Colonic mucosa (tissue), 4 donors: ENCODE measurements at places on chromosomes 16 and 17. TPM values are rescaled to one million over a fixed set of nuclear protein-coding genes. Genes with fewer than 3 reads are reported as not detected.

- H3K4me3 ChIP-seq = no peak overlapping the region
- H3K27ac ChIP-seq = peak overlapping the region; percentile 62
- peaks cover 17% of the 10 kb centered on the region for H3K36me3 ChIP-seq
- H3K27me3 ChIP-seq = no peaks in the 10 kb centered on the region
- H3K4me1 ChIP-seq = peaks cover 11% of the 10 kb centered on the region
These were observed 7.5 kb downstream of the POLR2C start for GRCh38 chr16:57469917-57470470.

DNA sequence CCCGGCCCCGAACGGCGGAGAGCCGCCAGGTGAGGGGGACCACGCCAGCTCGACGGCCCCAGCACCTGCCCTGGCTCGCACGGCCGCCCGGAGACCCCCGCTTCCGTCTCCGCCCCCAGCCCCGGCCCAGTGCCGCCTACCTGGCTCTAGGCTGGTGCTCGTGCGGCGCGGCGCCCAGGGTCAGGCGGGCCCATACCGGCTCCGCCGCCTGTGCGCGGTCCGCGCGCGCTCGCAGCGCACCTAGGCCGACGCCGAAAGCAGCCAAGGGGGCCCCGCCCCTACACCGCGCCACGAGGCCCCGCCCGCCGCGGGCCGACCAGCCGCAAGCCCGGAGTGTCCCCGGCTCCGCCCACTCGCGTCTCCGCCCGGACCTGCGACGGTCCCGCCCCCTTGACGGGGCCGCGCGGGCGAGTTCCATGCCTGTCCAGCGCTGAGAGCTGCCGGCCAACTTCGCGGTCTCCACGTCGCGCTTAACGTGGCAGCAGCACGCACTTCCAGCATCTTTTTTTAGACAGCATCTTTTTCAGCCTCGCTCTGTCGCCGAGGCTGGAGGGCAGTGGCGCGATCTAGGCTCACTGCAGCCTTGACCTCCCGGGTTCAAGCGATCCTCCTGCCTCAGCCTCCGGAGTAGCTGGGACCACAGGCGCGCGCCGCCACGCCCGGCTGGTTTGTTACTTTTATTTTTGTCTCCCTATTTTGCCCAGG lies at the start of gene SLC25A39:
Gene SLC25A39, minus strand, starts transcription at position 253 of the 705 bp plus-strand sequence. CDS start 1,261 bp downstream, outside the sequence.
- no peaks in the 10 kb centered on the region for H3K36me3 ChIP-seq
- H3K27ac ChIP-seq = peak within 1 kb of the TSS; percentile 98
- peak within 1 kb of the TSS; percentile 94 for H3K4me3 ChIP-seq
- no peaks in the 10 kb centered on the region for H3K27me3 ChIP-seq

DNA sequence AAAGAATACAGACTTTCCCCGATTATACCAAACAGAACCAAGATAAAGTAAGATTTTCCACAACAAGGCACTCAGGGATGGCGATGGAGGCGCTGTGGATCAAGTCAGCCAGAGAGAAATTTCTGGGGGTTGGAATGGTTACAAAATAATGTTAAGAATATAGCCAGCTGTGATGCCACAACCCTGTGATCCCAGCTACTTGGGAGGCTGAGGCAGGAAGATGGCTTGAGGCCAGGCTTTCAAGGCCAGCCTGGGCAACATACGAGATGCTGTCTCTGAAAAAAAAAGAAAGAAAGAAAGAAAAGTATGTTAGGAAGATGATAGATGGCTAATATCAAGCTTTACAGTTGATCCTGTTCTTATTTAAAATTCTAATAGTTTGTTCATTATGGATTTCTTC lies 10.6 kb upstream of the ALOX12 start:
- no peaks in the 10 kb centered on the region for H3K4me1 ChIP-seq
- DNase-seq = no peak
- no peak overlapping the region for H3K27ac ChIP-seq
- H3K36me3 ChIP-seq = no peaks in the 10 kb centered on the region
- H3K27me3 ChIP-seq = no peaks in the 10 kb centered on the region
- no peak overlapping the region for H3K4me3 ChIP-seq

GRCh38 chr17:40307001-40307730 lies 1.8 kb upstream of the RARA start:
- H3K27me3 ChIP-seq = no peaks in the 10 kb centered on the region
- H3K36me3 ChIP-seq = no peaks in the 10 kb centered on the region
- H3K4me3 ChIP-seq = no peak overlapping the region
- peaks cover 20% of the 10 kb centered on the region for H3K4me1 ChIP-seq

- H3K27me3 ChIP-seq = no peaks in the 10 kb centered on the region
- no peaks in the 10 kb centered on the region for H3K4me1 ChIP-seq
- no peak overlapping the region for H3K4me3 ChIP-seq
- no peaks in the 10 kb centered on the region for H3K36me3 ChIP-seq
- DNase-seq = no peak
These were observed 13.7 kb downstream of the KANSL1 start for GRCh38 chr17:46179375-46179999.

GRCh38 chr16:83335076-83335475 lies 472.7 kb upstream of the HSBP1 start:
- no peaks in the 10 kb centered on the region for H3K27me3 ChIP-seq
- H3K4me3 ChIP-seq = no peak overlapping the region
- H3K27ac ChIP-seq = no peak overlapping the region
- H3K36me3 ChIP-seq = no peaks in the 10 kb centered on the region

- DNase-seq = no peak
- H3K4me3 ChIP-seq = no peak overlapping the region
- no peaks in the 10 kb centered on the region for H3K27me3 ChIP-seq
- no peaks in the 10 kb centered on the region for H3K36me3 ChIP-seq
- no peaks in the 10 kb centered on the region for H3K4me1 ChIP-seq
These were observed 22.7 kb downstream of the LIG3 start for GRCh38 chr17:35002876-35003551.

- no peak for DNase-seq
- no peaks in the 10 kb centered on the region for H3K4me1 ChIP-seq
- H3K27me3 ChIP-seq = no peaks in the 10 kb centered on the region
- no peak overlapping the region for H3K27ac ChIP-seq
- H3K36me3 ChIP-seq = no peaks in the 10 kb centered on the region
- no peak overlapping the region for H3K4me3 ChIP-seq
These were observed 234.1 kb upstream of the IRX5 start for GRCh38 chr16:54696522-54696921.

DNA sequence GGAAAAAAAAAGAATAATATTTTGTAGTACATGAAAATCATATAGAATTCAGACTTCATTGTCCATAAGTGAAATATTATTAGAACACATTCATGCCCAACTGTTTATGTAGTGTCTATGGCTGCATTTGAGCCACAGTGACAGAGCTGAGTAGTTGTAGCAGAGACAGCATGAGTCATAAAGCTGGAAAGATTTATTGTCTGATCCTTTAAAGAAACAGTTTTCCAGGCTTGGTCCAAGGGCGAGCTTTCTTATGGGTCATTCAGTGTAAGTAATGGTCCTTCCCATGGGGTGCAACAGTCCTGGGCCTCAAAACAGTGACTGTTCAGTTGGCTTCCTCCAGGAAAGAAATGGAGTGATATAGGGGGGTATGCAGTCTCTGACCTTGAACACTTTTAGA lies 260.2 kb downstream of the HS3ST4 start:
- DNase-seq = no peak
- H3K4me1 ChIP-seq = no peaks in the 10 kb centered on the region
- no peaks in the 10 kb centered on the region for H3K36me3 ChIP-seq

DNA sequence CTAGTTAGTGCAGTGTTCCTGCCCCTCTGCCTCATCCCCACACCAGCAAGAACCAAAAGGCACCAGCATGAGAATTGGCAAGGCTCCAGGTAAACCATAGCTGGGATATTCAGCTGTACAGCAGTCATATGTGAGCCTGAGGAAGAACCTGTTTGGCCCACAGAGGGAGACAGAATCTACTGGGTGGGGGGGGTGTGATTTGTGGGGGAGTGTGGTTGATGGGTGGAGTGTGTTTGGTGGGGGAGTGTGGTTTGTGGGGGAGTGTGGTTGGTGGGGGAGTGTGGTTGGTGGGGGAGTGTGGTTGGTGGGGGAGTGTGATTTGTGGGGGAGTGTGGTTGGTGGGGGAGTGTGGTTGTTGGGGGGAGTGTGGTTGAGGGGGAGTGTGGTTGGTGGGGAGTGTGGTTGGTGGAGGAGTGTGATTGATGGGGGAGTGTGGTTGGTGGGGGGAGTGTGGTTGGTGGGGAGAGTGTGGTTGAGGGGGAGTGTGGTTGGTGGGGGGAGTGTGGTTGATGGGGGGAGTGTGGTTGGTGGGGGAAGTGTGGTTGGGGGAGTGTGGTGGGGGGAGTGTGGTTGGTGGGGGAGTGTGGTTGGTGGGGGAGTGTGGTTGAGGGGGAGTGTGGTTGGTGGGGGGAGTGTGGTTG lies 19.5 kb downstream of the MINK1 start:
- no peaks in the 10 kb centered on the region for H3K27me3 ChIP-seq
- no peak overlapping the region for H3K4me3 ChIP-seq
- no peak overlapping the region for H3K27ac ChIP-seq
- peaks cover 19% of the 10 kb centered on the region for H3K4me1 ChIP-seq
- H3K36me3 ChIP-seq = no peaks in the 10 kb centered on the region
- DNase-seq = peak; percentile 37

- H3K36me3 ChIP-seq = no peaks in the 10 kb centered on the region
- H3K27ac ChIP-seq = no peak overlapping the region
- H3K4me3 ChIP-seq = no peak overlapping the region
- DNase-seq = no peak
- no peaks in the 10 kb centered on the region for H3K4me1 ChIP-seq
- no peaks in the 10 kb centered on the region for H3K27me3 ChIP-seq
These were observed 90.9 kb downstream of the GAS7 start for GRCh38 chr17:10107316-10108165.

DNA sequence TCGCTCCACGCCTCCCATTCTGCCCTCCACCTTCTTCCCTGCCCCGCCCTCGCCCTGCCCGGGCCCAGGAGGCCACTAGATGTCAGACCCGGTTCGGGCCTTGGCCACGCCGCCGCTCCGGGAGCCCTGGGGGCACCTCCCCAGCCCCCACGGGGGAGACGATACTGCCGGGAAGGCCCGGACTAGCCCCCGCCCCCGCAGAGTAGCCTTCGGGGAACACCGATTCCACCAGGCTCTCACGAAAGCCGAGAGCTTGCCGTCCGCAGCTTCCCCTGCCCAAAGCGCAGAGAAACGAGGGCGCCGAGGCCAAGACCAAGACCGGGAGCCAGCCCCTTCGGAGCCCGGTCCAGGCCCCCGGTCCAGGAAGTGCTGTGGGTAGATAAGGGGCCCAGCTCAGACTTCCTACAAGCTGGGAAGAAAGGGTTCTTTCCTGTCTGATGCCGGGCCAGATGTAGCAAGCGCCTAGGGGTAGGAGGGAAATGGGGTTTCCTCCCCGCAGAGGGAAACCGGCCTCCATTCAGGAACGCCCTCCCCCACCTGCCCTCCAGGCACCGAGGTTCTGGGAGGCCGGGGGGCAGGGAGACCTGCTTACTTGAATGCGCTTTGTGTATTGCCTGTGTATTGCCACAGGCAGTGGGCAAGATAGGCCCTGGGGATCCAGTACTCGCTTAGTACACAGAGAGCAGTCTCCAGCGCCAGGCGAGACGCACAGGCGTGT lies 806 bp upstream of the CYB561 start:
- peak overlapping the region; percentile 78 for H3K4me3 ChIP-seq
- peak; percentile 88 for DNase-seq
- no peaks in the 10 kb centered on the region for H3K27me3 ChIP-seq
- H3K27ac ChIP-seq = peak overlapping the region; percentile 75

- no peak for DNase-seq
- H3K27me3 ChIP-seq = no peaks in the 10 kb centered on the region
- H3K4me1 ChIP-seq = peaks cover 7% of the 10 kb centered on the region
- H3K4me3 ChIP-seq = no peak overlapping the region
These were observed 6.2 kb upstream of the MPRIP start for GRCh38 chr17:17035920-17036523.

DNA sequence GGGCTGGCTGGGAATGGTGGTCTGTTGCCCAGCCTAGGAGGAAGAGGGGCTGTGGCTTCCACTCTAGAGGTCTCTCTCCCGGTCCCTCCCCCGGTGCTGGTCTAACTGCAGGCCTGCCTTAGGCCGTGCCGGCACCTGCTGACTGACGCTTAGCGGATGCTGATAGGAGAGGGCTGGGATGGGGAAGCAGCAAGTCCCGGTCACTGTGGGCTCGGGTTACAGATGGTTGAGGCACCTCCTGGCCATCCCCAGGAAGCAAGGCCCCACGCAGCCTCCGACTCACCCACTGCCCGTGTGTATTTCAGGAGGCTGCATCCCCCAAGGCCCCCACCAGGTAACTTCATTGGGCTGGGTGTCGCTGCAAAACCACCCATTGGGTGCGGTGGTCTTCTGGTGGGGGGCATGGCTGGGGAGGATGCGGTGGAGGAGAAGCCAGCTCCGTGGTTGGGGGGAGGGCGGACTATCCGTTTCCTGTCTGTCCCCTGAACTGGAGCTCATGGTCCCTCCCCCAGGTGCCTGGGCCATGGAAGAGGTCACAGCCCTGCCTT lies 278.9 kb downstream of the SEC14L1 start:
- no peaks in the 10 kb centered on the region for H3K36me3 ChIP-seq
- no peaks in the 10 kb centered on the region for H3K27me3 ChIP-seq
- no peak overlapping the region for H3K4me3 ChIP-seq
- no peak overlapping the region for H3K27ac ChIP-seq

- H3K4me1 ChIP-seq = no peaks in the 10 kb centered on the region
- H3K4me3 ChIP-seq = no peak overlapping the region
- peak; percentile 34 for DNase-seq
- H3K27ac ChIP-seq = no peak overlapping the region
- H3K27me3 ChIP-seq = no peaks in the 10 kb centered on the region
- H3K36me3 ChIP-seq = no peaks in the 10 kb centered on the region
These were observed 32.2 kb downstream of the DHX38 start for GRCh38 chr16:72125635-72126428.

DNA sequence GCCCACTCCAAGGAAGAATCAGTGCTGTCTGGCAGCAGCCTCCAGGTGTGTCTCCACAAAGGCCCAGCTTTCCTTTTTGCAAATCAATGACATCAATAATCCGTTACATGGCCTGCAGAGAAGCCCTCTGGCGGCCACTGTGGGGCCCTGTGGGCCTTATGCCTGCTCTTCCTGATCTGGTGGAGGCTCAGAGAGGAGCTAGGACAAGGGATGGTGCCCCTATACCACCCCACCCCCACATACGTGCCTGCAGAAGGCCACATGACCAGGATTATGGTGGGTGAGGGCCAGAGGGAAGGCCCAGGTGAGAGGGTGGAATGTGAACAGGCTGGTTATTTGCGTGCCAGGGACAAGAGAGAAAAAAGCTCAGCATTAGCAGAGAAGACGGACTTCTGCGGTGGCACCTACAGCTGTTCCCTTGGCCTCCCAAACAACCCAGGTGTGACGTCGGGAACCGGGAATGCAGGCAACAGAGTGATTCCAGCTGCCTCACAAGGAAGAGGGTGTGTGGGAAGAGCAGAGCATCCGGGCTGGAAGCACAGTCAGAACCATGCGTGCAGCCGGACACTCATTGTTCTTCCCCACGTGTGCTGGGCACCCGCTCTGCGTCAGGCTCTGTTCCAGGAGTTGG lies 22.5 kb downstream of the EIF4A3 start:
- H3K27ac ChIP-seq = no peak overlapping the region
- H3K4me1 ChIP-seq = no peaks in the 10 kb centered on the region
- no peak overlapping the region for H3K4me3 ChIP-seq
- DNase-seq = no peak
- no peaks in the 10 kb centered on the region for H3K27me3 ChIP-seq

The AARSD1 gene
- 19.8 TPM for total RNA-seq

The CCL5 gene
- total RNA-seq = 3.6 TPM

The TBC1D3 gene
- total RNA-seq = not detected

The PTX4 gene
- not detected for total RNA-seq

The CIITA gene
- total RNA-seq = 4.5 TPM

The GAN gene
- 13.6 TPM for total RNA-seq

The CDH1 gene
- 494 TPM for total RNA-seq

The XAF1 gene
- total RNA-seq = 8.5 TPM
